ENCODE measurements at places on chromosomes 4 and X.
A peak's percentile ranks its signal among the peaks of the same experiment; 100 is the strongest.

DNA sequence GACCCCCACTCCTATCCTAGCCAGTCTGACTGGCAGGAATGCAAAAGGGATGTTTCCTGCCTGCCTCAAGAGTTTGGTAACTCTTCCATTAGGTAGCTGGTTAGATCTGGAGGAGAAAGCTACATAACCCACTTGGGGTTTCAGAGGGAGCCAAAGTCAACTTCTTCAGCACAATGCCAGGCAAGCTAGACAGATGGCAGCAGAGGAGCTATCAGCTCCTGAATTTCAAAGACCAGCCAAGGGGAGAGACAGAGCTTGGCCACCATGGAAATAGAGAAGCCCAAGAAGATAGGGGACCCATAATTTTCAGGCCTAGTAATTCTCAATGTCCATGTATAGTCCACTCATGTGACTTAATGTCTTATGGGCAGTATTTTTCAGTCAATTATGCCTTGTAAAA is 56.4 kb downstream of the PGRMC1 start:
- peak; percentile 16 for DNase-seq

GRCh38 chrX:155891446-155892210 is 10.5 kb downstream of the VAMP7 start:
- no peak for DNase-seq

DNA sequence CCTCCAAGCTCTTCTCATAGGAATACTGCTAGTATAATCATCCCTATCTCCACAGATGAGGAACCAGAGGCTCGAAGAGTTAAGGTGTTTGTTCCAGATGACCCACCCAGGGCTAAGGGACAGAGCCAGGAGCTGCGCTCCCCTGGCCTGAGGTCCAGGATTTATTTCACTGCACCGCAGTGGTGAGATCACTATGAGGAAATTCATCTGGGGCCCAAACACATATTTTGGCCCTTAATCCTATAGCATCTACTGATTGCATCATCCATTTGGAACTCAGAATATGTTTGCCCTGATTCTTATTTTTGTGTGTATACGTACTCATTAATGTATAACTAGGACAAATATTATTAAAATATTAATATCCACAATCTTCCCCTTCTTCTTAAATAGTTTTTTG is 100.1 kb upstream of the RBPJ start:
- no peak for DNase-seq

DNA sequence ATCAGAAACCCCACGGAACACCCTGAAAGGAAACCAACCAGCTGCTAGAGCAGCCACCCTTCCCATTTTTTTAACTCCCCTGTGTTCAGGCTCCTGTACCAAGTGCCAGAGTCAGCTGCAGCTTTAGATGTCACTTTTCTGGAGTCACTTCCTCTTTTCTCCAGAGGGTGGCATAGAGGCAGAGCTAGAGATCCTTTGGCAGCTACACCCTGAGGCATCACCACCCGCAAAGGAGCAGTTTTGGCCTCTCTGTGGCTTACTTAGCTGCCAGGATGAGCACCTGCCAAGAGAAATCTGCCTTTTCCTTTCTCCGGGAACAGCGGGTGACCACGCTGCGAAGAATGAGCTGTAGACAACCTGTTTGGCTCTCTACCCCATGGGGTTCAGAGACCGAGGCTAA is 58.0 kb upstream of the CHRDL1 start:
- DNase-seq = peak; percentile 18

DNA sequence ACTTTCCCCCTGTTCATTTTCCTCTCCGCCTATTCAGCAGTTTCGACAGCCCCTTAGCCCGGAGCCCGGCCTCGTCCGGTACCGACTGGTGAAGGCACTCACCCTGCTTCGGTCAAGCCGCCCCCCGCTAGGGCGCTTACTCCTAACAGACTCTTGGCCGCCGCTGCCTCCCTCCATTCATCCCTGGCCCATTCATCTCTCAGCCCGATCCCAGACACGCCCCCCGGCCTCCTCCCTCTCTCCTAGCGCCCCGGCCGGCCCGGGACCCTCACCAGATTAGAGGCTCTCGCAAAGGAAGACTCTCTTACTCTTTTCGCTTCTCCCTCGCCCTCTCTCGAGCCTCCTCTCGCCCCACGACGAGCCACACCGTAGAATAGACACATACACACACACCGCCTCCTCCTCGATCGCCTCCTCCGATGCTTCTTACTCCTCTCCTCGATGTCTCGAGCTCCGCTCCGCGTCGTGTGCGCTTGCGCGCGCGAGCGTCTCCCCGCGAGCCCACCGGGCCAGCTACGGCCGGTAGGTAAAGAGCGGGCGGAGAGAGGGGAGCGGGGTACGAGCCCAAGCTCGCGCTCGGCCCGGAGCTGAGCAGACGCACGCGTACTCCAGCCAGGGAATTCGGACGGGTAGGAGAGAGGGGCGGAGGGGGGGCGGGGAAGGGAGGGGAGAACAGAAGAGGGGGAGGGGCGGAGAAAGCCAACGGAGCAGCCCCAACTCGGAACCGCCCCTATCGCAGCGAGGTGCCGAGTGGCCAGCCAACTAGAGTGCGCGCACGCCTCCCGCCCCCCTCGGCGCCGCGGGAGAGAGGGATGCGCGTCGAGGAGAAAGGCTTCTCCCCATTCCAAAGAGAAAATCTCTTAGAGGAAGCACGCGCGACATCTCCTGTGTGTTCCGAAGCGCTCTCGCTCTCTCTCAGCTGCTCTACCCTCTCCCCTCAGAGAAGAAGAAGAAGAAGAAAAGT is at the start of gene WNK3:
Gene WNK3 (minus strand): TSS at position 633 of the 964 bp plus-strand sequence.
- no peak for DNase-seq
